ENCODE measurements at places on chromosomes 3 and 15.

DNA sequence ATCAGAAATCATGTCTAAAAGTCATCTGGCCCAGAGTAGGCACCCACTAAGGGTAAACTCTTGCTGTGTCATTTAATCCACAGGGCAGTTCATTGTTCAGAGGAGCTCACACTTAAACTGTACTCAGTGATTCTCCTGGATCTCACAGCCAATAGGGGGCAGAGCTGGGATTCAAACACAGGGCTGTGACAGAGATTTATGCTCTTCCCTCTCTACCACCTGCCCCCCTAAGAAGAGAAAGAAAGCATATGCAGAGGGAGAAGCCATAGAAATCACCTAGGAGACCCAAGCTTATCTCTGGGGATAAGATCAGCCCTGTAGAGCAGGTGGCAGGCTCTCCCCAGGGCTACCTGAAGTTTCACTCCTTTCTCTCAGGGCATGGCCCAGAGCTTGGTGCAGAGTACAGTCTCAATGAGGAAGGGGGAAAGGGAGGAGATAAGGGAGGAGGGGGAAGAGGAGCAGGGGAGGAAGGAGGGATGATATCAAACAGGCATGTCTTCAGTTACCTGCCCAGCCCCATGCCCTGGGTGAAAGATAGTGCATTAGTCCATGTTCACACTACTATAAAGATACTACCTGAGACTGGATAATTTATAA lies 51.8 kb upstream of the ADPGK start:
- no peak for DNase-seq

DNA sequence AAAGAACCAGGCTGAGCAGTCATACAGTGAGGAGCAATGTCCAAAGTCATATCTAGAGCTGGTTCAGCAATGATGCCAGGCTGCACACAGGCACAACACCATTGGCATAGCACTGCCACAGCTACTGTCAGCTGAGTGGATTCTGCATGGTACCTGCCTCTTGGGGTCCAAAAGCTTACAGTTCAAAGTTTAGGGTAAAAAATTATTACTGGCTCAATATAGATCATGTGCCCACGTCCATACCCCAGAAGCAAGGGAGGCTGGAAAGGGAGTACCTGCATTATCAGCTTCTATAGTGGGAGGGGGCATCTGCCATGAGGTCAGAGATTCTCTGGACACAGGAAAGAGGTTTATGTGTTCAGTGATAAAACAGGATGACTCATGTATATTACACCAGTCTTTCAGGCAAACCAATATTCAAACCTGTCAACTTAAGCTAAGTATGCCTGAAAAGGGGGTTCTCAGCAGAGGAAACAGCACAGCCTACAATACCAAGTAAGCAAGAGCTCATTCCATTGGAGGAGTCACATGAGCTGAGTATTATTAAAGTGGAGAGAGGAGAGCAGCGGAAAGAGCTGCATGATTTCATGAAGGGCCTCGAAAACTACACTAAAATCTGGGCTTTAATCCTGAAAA lies 99.0 kb downstream of the ANO10 start:
- DNase-seq, result no peak

DNA sequence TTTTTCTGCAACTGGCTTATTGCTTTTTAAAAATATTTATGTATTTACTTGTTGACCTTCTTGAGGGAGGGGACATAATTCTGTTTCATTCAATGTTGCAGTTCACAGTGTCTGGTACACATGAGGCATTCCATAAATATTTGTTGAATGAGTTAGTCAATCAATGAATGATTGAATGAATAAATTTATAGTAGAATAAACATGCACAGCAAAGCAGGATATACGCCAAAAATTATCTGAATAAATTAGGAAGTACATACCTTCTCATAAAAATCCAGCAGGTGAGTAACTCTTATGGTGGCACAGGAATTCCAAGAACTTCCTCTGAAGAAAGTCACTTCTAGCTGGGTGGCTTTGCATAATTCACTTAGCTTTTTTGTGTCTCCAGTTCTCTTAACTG lies 469.4 kb upstream of the ATP11B start:
- DNase-seq, result peak; percentile 13

GRCh38 chr3:72802001-72802400 lies 46.2 kb downstream of the SHQ1 start:
- no peak for DNase-seq

- DNase-seq, result no peak
These were observed 308.0 kb upstream of the THBS1 start for GRCh38 chr15:39272901-39273300.

DNA sequence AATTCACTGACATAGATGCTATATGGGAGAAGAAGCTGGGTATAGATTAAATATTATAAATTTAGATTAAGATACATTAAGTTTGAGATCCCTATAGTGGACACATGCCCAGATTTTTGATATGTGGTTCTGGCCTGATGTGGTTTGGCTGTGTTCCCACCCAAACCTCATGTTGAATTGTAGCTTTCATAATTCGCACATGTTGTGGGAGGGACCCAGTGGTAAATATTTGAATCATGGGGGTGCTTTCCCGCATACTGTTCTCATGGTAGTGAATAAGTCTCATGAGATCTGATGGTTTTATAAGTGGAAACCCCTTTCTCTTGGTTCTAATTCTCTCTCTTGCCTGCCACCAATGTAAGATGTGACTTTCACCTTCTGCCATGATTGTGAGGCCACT lies 189.4 kb upstream of the CD96 start:
- no peak for DNase-seq

DNA sequence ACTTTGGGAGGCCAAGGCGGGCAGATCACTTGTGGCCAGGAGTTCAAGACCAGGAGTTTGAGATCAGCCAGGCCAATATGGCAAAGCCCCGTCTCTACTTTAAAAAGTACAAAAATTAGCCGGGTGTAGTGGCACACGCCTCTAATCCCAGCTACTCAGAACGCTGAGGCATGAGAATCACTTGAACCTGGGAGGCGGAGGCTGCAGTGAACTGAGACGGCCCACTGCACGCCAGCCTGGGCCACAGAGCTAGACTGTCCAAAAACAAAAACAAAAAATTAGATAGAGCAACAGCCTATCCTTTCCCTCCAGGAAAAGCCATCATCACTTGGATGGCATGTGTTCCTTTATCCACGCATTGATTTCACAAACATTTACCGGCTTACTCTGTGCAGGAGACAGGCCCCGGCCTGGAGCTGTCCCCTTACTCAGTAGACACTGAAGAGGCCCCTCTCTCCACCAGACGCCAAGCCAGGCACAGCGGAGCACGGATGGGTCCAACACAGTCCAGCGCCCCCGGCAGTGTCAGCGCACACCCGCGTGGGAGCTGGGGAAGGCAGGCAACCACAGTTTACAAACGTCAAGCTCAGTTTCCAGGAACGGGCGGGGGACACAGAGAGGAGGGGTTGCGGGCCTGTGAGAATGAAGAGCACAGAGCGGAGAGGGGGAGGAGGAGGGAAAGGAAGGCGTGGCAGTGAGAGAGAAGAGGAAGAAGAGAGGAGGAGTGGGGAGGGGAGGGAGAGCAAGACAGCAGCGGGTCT lies 3.1 kb downstream of the GP5 start:
- no peak for DNase-seq

- DNase-seq, result no peak
These were observed 10.8 kb upstream of the GRIP2 start for GRCh38 chr3:14550651-14551611.

DNA sequence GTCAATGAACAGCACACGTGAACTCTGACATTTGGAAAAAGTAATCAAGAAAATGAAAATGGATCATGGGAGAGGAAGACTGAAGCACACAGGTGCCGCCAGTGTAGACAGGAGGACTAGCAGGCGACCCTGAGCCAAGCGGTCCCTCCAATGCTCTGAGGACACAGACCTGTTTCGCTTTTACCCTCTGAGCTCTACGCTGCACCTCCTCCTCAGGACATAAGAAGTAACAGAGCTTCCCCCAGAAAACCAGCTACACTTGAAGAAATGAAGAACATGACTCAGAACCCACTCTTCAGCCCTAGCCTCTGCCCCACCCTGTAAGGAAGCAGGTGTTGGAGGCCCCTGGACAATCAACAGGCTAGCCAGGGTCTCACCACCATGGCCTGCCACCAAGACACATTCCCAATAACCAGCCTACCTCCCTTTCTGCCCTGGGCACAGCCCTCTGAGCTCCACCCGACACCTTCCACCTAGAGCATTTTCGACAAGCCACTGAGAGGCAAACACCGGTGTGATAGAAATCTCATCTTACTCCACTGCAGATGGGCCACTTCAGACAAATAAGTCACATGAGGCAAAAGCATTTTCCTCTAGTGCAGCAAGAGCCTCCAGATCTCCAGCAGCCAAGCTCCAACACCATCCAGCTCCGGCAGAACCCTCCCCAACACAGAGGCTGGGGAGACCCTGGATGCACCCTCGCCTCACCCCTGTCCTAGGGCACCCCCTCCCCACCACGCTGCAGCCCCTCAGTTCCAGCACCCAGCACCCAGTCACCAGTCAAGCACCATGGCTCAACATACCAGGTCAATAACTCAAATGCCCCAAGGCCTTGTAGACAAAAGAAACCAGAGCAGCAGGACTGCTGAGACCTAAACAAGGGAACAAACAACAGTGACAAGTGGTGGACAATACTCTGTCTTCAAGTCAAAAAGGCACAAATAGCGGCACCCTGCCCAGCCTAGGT lies 11.4 kb downstream of the FAM174B start:
- DNase-seq, result no peak
